H9 (cell line): ENCODE measurements at places on chromosomes 11 and 22. TPM values are rescaled to one million over a fixed set of nuclear protein-coding genes. Genes with fewer than 3 reads are reported as not detected.
A peak's percentile ranks its signal among the peaks of the same experiment; 100 is the strongest.

DNA sequence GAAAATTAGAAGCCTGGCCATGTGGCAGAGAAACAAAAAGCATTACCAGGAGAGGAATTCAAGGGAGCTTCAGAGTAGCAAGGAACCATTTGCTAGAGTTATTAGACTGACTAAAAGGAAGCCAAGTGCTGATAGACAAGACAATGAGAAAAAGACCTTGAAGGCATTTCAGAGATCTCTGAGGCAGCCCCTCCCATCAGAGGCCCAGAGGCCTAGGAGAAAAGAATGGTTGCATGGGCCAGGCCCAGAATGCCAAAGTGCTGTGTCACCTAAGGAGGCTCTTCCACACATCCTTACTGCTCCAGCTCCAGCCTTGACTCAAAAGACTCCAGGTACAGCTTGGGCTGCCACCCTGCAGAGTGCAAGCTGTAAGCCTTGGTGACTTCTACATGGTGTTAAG, 61.8 kb upstream of the POU2AF2 start:
- no peak for DNase-seq

GRCh38 chr11:41286751-41287150, 172.7 kb downstream of the LRRC4C start:
- DNase-seq, result no peak

GRCh38 chr22:22061085-22062077, 78.8 kb upstream of the TOP3B start:
- no peak for DNase-seq

GRCh38 chr11:88657076-88657738, 319.7 kb upstream of the CTSC start:
- DNase-seq, result no peak

PTH gene
- not detected in 2 replicates for total RNA-seq

PGA3 gene
- not detected in 2 replicates for total RNA-seq

FAM181B gene
- 0.13 and 0.44 TPM in 2 replicates for total RNA-seq

DNA sequence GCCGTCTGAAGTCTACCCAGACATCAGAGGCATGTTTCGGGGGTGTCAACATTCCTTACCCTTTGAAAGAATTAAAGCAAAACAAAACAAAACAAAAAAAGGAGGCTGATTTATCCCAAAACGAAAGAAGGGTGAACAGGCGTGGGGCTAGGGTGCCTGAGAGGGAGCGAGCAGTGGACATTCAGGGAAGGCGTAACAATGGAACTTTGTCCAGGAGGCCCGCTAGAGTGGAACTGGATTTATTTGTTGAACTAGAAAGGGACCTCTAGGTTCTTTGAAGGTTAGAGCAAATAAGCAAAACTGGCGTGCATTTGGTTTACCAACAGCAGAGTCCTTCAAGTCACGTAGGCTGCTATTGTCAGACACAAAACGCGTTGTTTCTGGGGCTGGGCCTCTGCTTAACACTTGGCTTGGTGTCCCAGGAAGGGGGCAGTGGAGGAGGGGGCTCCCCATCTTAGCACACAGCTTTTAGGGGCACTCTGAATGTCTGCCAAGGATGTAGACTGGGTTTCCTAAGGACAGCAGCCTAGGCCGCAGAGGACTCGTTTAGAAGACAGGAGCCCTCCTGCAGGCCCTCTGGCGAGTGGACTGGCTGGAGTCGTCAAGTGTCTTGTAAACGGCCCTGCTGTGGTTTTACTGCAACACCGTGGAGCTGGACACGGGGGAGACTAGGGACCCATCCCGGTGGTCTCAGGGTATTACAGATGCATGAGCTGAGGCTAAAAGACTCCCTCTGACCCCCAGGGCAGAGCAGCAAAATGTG, 203.7 kb upstream of the SORL1-AS1 start:
- no peak for DNase-seq

UQCC3 gene
- 11.1 and 12.3 TPM in 2 replicates for total RNA-seq

GRCh38 chr11:97683733-97684132, 1293.9 kb downstream of the JRKL start:
- peak; percentile 80 for DNase-seq

NAGA gene
- 16.1 and 16.6 TPM in 2 replicates for total RNA-seq

DNA sequence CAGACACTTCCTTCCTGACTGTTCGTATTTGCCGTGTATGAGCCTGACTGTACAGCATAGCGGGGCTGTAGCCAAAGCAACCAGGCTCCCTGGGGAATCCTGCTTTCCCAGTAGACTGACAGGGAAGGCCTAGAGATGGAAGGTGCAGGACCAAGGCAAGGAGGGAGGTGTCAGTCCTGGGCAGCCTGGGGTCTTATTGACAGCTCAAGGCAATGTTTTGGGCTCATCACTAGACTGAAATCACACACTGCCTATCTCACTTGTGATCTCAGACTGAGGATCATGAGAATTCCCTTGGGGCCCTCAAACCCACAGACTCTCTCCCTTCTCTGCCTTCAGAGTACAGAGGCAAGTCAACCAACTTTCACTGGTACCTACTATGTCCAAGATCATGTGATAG, 346.8 kb upstream of the NARS2 start:
- no peak for DNase-seq

DNA sequence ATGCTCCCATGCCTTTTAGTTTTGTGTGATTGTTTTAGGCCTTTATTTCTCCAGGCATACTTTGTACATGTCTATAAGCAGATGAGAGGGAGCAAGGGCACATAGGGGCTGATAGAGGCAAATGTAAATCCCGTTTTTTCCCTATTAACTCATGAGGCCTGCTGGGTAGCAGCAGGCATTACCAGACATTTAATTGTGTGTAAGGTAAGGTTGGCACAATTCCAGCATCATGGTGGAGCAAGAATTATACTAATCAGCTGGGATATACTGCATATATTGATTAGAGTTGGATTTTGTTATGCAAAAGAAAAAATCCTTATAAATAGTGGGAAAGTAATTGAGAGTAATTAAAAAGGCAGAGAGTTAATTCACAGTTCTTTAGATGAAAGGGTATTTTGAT, 12.2 kb downstream of the FAT3 start:
- DNase-seq, result no peak

SCGB1A1 gene
- not detected in 2 replicates for total RNA-seq

GRCh38 chr22:40588726-40589125, 47.8 kb downstream of the MRTFA start:
- DNase-seq, result no peak

- DNase-seq, result no peak
Observed at GRCh38 chr11:18754308-18754707, 28.3 kb upstream of the IGSF22 start.

SCGB1D2 gene
- not detected in 2 replicates for total RNA-seq

GRCh38 chr11:441418-442274, at the start of gene ANO9:
Gene ANO9, minus strand, starts transcription at chr11:442011. Its CDS starts 85 bp downstream, at chr11:441926.
- peak; percentile 75 for DNase-seq

- no peak for DNase-seq
Observed at GRCh38 chr11:6604790-6605189, 1.2 kb downstream of the ILK start.

GRCh38 chr22:29867851-29868250, 15.1 kb upstream of the MTMR3 start:
- DNase-seq, result no peak

GRCh38 chr11:64659417-64660144, 63.4 kb downstream of the NRXN2 start:
- no peak for DNase-seq

GRCh38 chr11:131691181-131692041, 321.0 kb downstream of the NTM start:
- DNase-seq, result peak; percentile 68

- DNase-seq, result no peak
Observed at GRCh38 chr11:61357233-61357893, 4.3 kb downstream of the CYB561A3 start.

DNA sequence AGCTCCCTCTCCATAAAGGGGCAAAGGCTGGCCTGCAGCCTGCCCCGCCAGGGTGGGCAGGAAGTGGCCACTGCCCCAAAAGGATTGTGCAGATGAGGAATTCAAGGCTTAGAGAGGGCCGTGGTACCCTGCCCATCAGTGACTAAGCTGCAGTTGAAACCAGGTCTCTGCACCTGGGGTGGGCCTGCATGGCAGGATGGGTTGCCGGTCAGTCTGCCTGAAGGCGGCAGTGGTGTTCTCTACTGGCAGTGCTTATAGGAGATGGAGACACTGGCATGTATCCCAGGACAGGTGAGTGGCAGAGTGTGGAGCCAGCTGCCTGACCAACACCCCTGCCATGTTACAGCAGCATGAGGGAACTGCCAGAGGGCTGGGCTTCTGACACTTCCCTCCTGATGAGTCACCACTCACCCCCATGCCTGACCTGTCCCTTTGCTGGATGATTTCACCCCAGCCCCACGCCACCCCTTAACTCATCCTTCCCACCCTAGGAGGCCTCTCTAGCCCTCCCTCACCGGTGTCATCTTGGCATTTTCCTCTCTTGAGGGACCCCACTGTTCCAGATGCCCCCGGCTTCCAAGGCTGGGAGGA, 70.2 kb upstream of the LMO1 start:
- DNase-seq, result peak; percentile 63

- DNase-seq, result no peak
Observed at GRCh38 chr11:31433851-31434250, 64.2 kb downstream of the DNAJC24 start.

DNA sequence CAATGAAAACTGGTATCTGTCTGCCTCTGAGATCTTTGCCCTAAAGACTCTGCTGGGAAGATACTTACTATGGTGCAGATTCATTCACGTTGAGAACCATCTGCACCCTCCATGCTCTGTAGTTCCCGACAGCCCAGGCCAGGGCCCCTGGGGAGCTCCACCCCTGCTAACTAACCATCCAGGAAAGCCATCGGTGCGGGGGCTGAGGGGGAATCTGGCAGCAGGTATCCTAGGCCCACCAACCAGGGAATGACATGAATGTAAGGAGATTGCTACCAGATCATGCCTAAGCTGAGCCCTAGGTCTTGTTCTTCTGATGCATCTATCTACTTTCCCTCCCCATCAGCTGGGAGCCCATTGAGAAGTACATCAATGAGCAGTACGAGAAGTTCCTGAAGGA, 11.3 kb upstream of the WBP2NL start:
- no peak for DNase-seq

PKP3 gene
- total RNA-seq, result 41.7 and 43.8 TPM in 2 replicates

DNA sequence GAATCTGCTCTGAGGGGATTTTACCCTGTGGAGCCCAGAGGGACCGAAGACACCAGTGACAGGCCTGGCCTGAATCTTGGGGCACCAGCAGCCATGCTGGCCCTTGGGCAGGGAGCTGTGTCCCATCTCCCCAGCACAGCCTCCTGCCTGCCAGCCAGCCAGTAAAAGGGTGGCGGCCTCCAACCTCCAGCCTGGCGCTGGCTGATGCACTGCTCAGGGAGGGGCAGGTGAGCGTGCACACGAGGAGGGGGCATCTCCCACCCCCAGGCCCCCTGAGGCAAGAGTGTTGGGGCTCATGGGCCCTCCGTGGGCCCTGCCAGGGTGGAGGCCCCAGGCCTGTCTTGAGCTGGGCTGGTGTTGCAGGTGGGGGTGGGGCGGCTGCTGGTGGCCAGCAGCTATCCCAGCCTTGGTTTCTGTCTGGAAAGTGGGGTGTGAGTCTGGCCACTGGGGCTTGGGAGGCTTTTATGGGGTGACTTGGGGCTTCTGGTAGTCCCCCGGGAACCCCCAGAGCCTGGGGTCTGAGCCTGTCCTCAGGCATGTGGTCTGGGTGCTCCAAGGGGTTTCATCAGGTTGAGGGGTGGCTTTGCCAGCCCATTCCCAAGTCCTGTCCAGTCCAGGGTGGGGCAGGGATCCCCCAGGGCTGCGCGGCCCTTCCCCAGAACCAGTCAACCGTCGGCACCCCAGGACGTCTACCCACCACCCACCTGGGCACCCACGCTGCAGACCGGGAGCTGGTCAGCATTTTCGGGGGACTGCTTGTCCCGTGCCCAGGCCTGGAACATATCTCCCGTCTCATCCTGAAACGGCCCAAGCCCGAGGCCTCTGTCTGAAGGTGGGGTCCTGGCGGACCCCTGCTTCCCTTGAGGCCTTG, 17.8 kb downstream of the TSPAN4 start:
- DNase-seq, result no peak

DNA sequence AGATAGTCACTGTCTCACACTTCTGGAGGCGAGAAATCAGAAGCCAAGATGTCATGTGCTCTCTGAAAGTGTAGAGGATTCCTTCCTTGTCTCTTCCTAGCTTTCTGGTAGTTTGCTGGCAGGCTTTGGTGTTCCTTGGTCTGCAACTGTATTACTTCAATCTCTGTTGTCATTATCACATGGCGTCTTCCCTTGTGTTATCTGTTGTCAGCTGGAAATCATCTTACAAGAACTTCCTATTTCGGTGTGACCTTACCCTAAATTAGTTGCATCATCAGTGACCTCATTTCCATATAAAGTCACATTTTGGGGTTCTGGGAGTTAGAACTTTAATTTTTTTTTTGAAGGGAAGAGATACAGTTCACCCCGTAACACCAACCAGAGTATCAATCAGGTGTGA, 3.3 kb upstream of the LIN7C start:
- DNase-seq, result no peak

OOSP1 gene
- total RNA-seq, result not detected in 2 replicates

- peak; percentile 76 for DNase-seq
Observed at GRCh38 chr11:133895061-133895479, 49.8 kb upstream of the SPATA19 start.

GRCh38 chr22:46969491-46969890, 207.0 kb downstream of the TBC1D22A start:
- DNase-seq, result no peak

FLRT1 gene
- total RNA-seq, result 0.24 and 0.31 TPM in 2 replicates

- peak; percentile 44 for DNase-seq
Observed at GRCh38 chr11:118820412-118821357, 29.7 kb upstream of the DDX6 start.

OR5P2 gene
- total RNA-seq, result not detected in 2 replicates

DNA sequence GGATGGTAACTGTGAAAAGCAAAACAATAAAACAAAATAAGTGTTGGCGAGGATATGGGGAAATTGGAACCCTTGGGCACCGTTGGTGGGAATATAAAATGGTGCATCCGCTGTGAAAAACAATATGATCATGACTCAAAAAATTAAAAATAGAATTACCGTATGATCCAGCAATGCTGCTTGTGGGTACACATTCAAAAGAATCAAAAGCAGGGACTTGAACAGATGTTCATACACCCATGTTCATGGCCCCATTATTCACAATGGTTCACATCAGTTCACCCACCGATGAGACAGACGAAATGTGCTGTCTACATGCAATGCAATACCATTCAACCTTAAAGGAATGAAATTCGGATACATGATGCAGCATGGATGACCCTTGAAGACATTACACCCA, 1.2 kb upstream of the DERL3 start:
- no peak for DNase-seq
